ENCODE measurements at places on chromosomes 5 and 9. TPM values are rescaled to one million over a fixed set of nuclear protein-coding genes. Genes with fewer than 3 reads are reported as not detected.

IL13 gene
- total RNA-seq = not detected

C9orf152 gene
- 0.33 TPM for total RNA-seq

TRPM6 gene
- under 0.01 TPM for total RNA-seq

PCDH1 gene
- 24.9 TPM for total RNA-seq

RALGDS gene
- 27.8 TPM for total RNA-seq

SAPCD2 gene
- 0.66 TPM for total RNA-seq

ISOC1 gene
- 23.4 TPM for total RNA-seq

IGFBPL1 gene
- total RNA-seq = 3.3 TPM

PIK3R1 gene
- total RNA-seq = 32.4 TPM

HAVCR2 gene
- 12.2 TPM for total RNA-seq

MYMK gene
- total RNA-seq = not detected

C6 gene
- total RNA-seq = 40.7 TPM

IFNB1 gene
- total RNA-seq = not detected

ITGA1 gene
- total RNA-seq = 6.9 TPM
